ENCODE measurements at places on chromosomes 2 and 18. TPM values are rescaled to one million over a fixed set of nuclear protein-coding genes. Genes with fewer than 3 reads are reported as not detected.

- H3K36me3 ChIP-seq: no peaks in the 10 kb centered on the region
- H3K27ac ChIP-seq: no peak overlapping the region
- H3K27me3 ChIP-seq: no peaks in the 10 kb centered on the region
- no peak for DNase-seq
- H3K4me3 ChIP-seq: no peak overlapping the region
Measured at GRCh38 chr2:229416116-229416694, 145.1 kb upstream of the PID1 start.

DNA sequence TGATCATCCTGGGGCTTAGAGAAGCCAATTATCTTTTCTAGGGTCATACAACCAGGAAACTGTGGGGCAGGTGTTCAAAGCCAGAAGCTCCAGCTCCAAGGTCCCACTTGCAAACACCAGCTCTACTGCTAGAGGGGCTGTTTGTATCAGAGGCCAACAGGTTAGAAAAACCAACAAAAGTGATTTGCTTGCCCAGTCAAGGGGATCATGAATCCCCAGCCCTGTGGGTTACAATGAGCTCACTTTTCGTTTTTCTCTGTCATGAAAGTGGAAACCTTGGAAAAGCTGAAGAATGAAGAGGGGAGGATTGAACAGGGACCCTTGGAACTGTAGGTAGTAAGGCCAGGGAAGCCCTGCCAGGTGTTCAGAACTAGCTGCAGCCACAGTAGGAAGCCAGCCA lies 119.2 kb downstream of the SPP2 start:
- H3K4me1 ChIP-seq: peaks cover 62% of the 10 kb centered on the region
- no peak overlapping the region for H3K4me3 ChIP-seq
- DNase-seq: no peak
- H3K27ac ChIP-seq: peak overlapping the region; percentile 82
- no peaks in the 10 kb centered on the region for H3K27me3 ChIP-seq
- H3K36me3 ChIP-seq: no peaks in the 10 kb centered on the region

DNA sequence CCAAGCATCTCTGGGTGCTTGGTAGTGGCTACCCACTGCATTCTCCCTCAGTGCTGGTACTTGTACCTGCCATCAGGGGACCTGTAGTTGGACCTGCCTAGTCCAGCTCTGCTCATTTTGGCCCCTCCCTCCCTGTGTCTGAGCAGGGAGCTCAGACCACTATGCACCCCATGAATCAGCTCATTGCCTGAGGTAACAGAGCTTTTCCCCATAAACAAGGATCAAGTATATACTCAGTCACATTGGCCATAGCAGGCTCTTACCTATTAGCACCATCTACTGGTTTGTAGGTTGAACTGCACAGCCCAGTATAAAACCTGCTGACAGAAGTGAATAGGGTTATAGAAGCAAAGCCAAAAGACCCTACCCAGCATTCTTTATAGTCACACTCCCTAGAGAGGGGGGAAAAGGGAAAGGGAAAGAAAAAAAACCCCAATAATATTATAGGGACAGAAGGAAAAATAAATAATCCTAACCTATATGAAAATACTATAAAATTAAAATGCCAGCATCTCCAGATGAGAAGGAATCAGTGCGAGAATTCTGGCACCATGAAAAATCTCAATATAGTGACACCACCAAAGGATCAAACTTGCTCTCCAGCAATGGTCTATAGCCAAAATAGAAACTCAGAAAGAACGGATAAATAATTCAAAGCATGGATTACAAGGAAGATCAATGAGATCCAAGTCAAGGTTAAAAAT lies 6.9 kb upstream of the FLACC1 start:
- H3K27me3 ChIP-seq: no peaks in the 10 kb centered on the region
- no peak for DNase-seq
- H3K4me1 ChIP-seq: peaks cover 11% of the 10 kb centered on the region
- no peak overlapping the region for H3K27ac ChIP-seq

- H3K36me3 ChIP-seq: no peaks in the 10 kb centered on the region
- no peak for DNase-seq
- no peak overlapping the region for H3K27ac ChIP-seq
Measured at GRCh38 chr2:102660070-102660469, 40.7 kb downstream of the SLC9A2 start.

GRCh38 chr18:69002233-69002632 lies 204.4 kb downstream of the CCDC102B start:
- no peaks in the 10 kb centered on the region for H3K36me3 ChIP-seq
- no peaks in the 10 kb centered on the region for H3K27me3 ChIP-seq
- DNase-seq: no peak
- H3K27ac ChIP-seq: no peak overlapping the region
- H3K4me1 ChIP-seq: no peaks in the 10 kb centered on the region
- no peak overlapping the region for H3K4me3 ChIP-seq

DNA sequence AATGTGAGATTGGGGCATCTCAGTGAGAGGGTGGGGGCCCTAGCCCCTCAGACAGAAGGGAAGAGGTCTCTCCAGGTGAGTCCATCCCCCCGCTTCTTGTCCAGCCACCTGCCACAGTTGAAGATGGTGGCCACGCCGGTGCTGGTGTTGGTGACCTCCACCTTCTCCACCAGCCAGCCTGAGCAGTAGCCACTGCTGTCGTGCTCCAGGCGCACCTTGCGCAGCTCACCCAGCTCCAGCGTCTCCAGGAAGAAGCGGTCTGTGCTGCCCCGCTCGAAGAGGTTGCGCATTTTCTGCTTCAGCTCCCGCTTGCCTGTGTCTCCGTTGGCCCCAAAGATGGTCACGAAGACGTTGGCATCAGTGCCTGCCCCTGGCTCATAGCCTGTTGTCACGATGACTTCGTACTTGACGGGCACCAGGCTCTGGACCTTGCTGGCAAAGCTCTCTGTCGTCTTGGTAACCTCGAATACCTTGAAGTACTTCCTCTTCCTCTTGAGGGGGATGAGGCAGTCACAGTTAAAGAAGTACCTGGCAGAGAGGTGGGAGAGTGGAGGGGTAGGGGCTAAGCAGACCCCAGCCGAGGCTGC lies 179.5 kb downstream of the LOXHD1 start:
- H3K36me3 ChIP-seq: no peaks in the 10 kb centered on the region
- no peak for DNase-seq
- H3K4me3 ChIP-seq: no peak overlapping the region
- H3K27me3 ChIP-seq: peaks cover 36% of the 10 kb centered on the region

- H3K36me3 ChIP-seq: no peaks in the 10 kb centered on the region
- peak overlapping the region; percentile 81 for H3K27ac ChIP-seq
- no peaks in the 10 kb centered on the region for H3K27me3 ChIP-seq
Measured at GRCh38 chr18:44536619-44537018, 144.1 kb upstream of the SETBP1 start.

DNA sequence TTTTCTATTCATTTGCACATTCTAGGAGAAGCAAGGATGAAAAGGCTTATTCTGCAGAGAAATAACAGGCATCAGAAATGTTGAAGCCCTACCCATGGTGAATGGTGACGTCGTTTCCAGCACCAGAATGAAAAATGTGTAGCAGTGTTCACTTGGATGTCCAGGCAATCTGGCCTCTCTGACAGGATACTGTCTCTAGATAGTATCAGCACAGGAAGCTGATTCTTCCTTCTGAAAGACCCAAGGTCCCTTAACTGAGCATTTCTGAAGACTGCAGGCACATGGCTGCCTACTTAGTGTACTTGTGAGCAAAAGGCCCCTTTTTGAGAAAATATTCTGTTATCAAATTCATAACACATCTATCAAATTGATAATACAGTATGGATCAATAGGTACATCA lies 234.1 kb downstream of the XIRP2 start:
- peaks cover 4% of the 10 kb centered on the region for H3K4me1 ChIP-seq
- DNase-seq: no peak
- H3K27ac ChIP-seq: no peak overlapping the region
- H3K27me3 ChIP-seq: no peaks in the 10 kb centered on the region

DNA sequence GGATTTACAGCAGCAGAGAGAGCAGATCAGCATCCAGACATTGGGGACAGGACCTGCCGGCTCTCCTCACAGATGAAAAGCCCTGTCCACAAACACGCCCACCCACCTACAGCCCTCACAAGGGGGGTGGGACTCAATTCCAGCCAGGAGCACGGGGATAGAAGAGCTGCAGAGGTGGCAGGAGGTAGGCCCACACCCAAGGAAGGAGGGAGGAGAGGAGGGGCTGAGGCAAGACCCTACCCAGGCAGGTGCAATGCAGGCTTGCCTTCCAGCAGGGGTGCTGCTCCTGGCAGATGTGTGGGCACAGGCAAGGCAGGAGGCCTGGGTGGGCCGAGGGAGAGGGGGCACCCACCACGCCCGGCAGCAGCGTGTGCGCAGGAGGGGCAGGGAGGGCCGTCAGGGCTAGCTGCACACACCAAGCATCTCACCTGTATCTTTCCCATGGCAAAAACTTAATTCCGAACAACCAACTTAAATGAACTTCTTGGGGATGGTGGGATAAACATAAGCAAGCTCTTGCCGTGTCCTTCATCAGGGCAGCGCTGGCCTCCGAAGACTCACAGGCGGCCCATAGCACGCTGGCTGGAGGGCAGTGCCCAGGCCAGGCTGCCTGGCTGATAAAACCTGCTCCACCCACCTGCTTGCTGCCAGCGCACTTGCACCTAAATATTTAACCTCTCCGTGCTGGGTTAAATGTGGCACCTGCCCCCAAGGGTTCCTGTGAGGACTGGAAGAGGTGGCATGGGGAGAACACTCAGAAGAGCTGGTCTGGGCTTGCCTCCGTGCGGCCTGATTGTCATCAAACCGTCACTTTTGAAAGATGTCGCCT lies 219.5 kb downstream of the HDAC4 start:
- no peaks in the 10 kb centered on the region for H3K27me3 ChIP-seq
- H3K27ac ChIP-seq: no peak overlapping the region
- no peaks in the 10 kb centered on the region for H3K4me1 ChIP-seq
- no peak overlapping the region for H3K4me3 ChIP-seq

GRCh38 chr2:127953128-127953718 lies 67.5 kb upstream of the AMMECR1L start:
- peaks cover 34% of the 10 kb centered on the region for H3K36me3 ChIP-seq
- H3K27me3 ChIP-seq: no peaks in the 10 kb centered on the region
- H3K4me1 ChIP-seq: no peaks in the 10 kb centered on the region
- H3K27ac ChIP-seq: no peak overlapping the region
- H3K4me3 ChIP-seq: no peak overlapping the region
- DNase-seq: no peak

DNA sequence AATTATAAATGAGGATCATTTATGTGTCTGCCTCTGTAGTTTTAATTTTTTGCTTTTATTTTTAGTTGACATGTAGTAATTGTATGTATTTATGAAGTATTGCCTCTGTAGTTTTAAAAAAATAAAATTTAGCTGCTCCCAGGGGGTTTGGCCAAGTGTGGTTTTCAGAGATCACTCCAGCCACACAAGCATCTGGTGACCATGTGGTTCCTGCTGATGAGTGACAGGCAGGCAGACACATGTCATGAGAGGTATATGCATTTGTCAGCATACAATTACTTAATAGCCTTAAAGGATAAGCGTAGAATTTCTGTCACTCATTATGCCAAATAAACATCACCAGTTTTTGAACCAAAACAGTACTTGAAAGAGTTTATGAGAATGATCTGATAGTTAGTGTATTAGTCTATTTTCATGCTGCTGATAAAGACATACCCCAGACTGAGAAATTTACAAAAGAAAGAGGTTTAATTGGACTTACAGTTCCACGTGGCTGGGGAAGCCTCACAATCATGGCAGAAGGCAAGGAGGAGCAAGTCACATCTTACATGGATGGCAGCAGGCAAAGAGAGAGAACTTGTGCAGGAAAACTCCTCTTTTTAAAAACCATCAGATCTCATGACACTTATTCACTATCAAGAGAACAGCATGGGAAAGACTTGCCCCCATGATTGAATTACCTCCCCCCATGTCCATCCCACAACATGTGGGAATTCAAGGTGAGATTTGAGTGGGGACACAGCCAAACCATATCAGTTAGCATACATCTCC lies 29.6 kb downstream of the MREG start:
- H3K4me1 ChIP-seq: peaks cover 7% of the 10 kb centered on the region
- H3K4me3 ChIP-seq: no peak overlapping the region
- peaks cover 2% of the 10 kb centered on the region for H3K36me3 ChIP-seq
- H3K27ac ChIP-seq: no peak overlapping the region
- DNase-seq: no peak

- no peak overlapping the region for H3K27ac ChIP-seq
- no peaks in the 10 kb centered on the region for H3K27me3 ChIP-seq
- H3K4me3 ChIP-seq: no peak overlapping the region
- peaks cover 7% of the 10 kb centered on the region for H3K4me1 ChIP-seq
Measured at GRCh38 chr2:119674711-119675500, 4.1 kb upstream of the TMEM177 start.

DNA sequence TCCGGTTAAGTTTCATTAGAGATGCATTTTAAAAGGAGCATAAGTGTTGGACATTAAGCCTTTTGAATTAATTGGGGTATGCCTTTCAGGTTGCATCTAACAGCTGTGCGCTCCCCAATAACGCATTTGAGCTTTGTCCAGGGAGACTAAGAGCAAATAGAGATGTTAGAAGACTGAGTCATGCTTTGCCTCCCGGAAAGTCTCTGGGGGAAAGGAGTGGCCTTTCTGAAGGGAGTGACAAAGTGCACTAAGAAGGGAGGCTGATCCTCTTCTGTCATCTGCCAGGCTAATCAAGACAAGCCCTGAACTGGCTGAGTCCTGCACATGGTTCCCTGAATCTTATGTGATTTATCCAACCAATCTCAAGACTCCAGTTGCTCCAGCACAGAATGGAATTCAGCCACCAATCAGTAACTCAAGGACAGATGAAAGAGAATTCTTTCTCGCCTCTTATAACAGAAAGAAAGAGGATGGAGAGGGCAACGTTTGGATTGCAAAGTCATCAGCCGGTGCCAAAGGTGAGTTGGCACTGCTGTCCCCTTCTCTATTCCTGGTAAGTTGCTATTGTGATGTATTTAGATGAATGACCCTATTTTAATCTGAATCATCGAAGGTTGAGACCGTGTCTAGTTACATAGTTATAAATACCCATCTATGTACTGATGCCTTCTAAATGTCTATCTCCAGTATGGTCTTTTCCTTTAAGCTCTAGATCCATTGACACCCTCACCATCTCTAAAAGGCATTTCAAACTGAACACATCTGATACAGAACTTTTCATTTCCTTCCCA lies 12.1 kb downstream of the TTL start:
- DNase-seq: no peak
- peaks cover 4% of the 10 kb centered on the region for H3K36me3 ChIP-seq
- no peak overlapping the region for H3K27ac ChIP-seq
- no peaks in the 10 kb centered on the region for H3K4me1 ChIP-seq
- no peaks in the 10 kb centered on the region for H3K27me3 ChIP-seq

- DNase-seq: no peak
- no peak overlapping the region for H3K27ac ChIP-seq
- H3K36me3 ChIP-seq: no peaks in the 10 kb centered on the region
- peaks cover 12% of the 10 kb centered on the region for H3K27me3 ChIP-seq
Measured at GRCh38 chr18:78525366-78526111, 454.1 kb upstream of the SALL3 start.

DNA sequence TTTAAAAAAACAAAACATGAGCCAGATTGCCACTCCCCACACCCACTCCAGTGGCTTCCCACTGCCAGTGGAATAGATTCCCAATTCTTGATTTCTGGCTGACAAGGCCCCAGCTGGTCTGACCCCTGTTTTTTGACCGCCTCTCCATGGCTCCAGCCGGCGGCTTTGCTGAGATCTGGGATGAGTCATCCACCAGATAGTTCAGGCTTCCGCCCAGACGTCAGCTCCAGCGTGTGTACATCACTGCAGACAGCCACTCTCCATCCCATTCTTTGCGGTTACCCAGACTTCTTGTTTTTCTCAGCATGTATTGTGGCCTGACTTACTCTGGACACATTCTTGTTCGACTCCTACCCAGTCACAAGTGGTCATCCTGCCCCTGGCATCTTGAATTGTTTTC lies 227.9 kb downstream of the GBX2 start:
- H3K27ac ChIP-seq: peak overlapping the region; percentile 93
- H3K4me3 ChIP-seq: no peak overlapping the region
- DNase-seq: no peak
- H3K36me3 ChIP-seq: peaks cover 25% of the 10 kb centered on the region

CEP68 gene
- 12.2 TPM for total RNA-seq

CCDC74B gene
- total RNA-seq: 3.0 TPM

VAMP5 gene
- total RNA-seq: not detected

UGT1A10 gene
- total RNA-seq: not detected

SETBP1 gene
- total RNA-seq: 28.8 TPM

TSPYL6 gene
- total RNA-seq: not detected

Measured in chondrocyte (in vitro differentiated cells).